Naive thymus-derived CD8-positive, alpha-beta T cell (primary cell): ENCODE measurements at places on chromosomes 12 and 14. TPM values are rescaled to one million over a fixed set of nuclear protein-coding genes. Genes with fewer than 3 reads are reported as not detected.

- H3K4me3 ChIP-seq = no peak overlapping the region
- H3K36me3 ChIP-seq = no peaks in the 10 kb centered on the region
- no peaks in the 10 kb centered on the region for H3K27me3 ChIP-seq
- DNase-seq = no peak
These were observed 58.1 kb downstream of the FSCB start for GRCh38 chr14:44448951-44449358.

- no peak for DNase-seq
- H3K27me3 ChIP-seq = peaks cover 21% of the 10 kb centered on the region
- H3K36me3 ChIP-seq = no peaks in the 10 kb centered on the region
- H3K27ac ChIP-seq = no peak overlapping the region
These were observed 240.2 kb upstream of the RMST start for GRCh38 chr12:97222391-97222790.

DNA sequence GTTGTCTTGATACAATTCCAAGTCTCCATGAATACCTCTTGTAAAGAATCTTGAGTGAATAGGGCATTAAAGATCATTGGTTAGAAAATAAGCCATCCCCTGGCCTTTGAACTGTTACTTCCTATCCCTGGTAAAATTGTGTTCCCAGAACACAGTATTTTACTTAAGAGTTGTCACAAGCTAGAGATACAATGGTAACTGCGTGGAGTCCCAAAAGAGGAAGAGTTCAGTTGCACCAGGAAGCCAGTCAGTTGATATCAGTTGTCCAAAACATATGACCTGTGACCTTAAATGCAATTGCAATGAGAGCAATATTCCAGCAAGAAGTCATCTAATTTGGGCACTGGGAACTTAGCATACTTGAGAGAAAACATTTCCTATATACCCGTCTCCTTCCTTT lies 117.3 kb downstream of the NEDD1 start:
- DNase-seq = no peak
- H3K4me1 ChIP-seq = no peaks in the 10 kb centered on the region
- H3K4me3 ChIP-seq = no peak overlapping the region

DNA sequence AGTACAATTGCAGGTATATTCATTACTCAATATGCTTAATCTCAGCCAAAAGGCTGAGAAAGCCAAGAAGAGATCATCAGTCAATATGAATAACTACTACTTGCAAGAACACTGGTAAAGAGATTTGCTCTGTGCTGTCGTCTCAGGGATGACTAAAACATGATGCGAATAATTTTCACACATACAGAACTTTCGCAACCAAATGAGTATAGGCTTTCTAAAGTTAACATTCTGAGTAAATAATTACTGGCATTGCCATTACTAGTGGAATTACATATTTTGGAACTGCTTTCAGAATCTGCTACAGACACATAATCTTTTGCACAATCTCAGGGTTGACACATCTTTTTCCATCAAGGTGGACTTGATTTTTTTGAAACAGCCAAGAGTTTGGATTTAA lies 24.7 kb downstream of the NCKAP1L start:
- no peak overlapping the region for H3K27ac ChIP-seq
- H3K36me3 ChIP-seq = peaks cover 99% of the 10 kb centered on the region
- peaks cover 6% of the 10 kb centered on the region for H3K4me1 ChIP-seq
- no peak for DNase-seq
- H3K27me3 ChIP-seq = no peaks in the 10 kb centered on the region

GRCh38 chr14:103058164-103059055 lies 1.1 kb upstream of the CDC42BPB start:
- no peaks in the 10 kb centered on the region for H3K36me3 ChIP-seq
- peak overlapping the region; percentile 39 for H3K4me3 ChIP-seq
- DNase-seq = no peak
- no peak overlapping the region for H3K27ac ChIP-seq

GRCh38 chr12:126160912-126161311 lies 1095.7 kb downstream of the AACS start:
- H3K4me3 ChIP-seq = no peak overlapping the region
- H3K27me3 ChIP-seq = no peaks in the 10 kb centered on the region
- H3K36me3 ChIP-seq = no peaks in the 10 kb centered on the region
- H3K4me1 ChIP-seq = no peaks in the 10 kb centered on the region

- H3K4me1 ChIP-seq = no peaks in the 10 kb centered on the region
- H3K36me3 ChIP-seq = no peaks in the 10 kb centered on the region
- no peak overlapping the region for H3K27ac ChIP-seq
- no peak for DNase-seq
- no peak overlapping the region for H3K4me3 ChIP-seq
These were observed 307.9 kb upstream of the SYT1 start for GRCh38 chr12:78556651-78557050.

DNA sequence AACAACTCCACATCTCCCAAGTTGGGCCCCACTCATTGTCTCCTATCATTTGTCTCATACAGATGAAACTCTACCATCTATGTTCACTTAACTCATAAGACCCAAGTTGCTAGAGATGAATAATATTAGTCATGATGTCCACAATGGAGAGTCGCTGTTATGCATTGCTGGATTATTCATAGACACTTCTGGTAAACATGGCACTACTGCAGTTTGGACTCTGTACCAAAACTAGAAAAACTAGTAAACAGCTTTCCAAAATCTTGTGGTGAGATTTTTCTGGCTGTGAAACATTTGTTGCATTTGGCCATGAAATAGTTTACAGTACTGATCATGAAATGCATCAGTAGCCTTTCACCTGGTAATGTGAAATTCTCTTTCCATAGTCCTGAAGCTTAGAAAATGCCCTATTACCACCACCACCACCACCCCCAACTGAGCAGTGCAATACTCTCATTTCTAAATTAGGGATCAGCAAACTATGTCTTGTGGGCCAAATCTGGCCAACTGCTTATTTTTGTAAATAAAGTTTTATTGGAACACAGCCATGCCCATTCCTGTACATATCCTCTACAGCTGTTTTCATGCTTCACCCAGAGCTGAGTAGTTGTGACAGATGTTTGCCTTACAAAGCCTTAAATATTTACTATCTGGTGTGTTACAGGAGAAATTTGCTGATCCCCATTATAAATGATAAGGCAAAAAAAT lies 236.5 kb downstream of the DPF3 start:
- no peak for DNase-seq
- H3K4me1 ChIP-seq = no peaks in the 10 kb centered on the region
- H3K36me3 ChIP-seq = no peaks in the 10 kb centered on the region
- no peak overlapping the region for H3K27ac ChIP-seq
- no peak overlapping the region for H3K4me3 ChIP-seq
- peaks cover 2% of the 10 kb centered on the region for H3K27me3 ChIP-seq

DNA sequence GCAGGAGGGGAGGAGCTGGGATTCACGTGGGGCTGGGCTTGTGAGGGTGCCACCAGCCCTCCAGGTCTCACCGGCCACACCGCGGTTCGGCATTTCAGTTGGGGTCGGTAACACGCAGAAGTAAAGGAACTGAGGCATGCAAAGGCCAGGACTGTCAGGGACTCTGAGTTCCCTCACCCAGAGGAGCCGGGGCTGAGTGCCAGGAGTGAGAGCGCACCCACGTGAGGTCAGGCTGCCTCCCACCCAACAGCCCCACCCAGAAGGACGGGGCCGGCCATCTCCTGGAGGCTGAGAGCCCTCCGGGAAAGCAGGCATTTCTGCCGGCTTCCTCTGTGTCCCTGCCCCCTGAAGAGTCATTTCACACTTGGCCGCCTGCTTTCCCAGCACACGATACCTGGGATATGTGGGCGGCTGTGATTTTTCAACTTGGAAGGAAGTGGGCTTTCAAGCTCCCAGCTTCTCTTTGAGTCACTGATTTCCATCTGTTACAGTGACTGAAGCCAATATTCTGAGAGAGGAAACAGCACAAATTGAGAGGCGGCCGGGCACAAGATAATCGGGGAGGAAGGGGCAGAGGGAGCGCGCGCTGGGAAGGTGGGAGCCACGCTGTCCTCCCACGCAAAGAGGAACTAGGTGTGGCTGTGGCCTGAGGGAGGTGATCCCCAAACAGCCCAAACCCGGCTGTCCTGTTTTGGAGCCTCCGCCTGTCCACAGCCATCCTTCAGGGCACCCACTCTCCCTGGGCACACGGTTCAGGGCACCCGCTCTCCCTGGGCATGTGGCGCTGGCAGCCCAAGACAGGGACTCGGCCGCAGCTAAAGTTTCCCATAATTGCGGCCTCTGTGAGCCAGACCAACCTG lies 19.0 kb downstream of the GALNT9 start:
- H3K4me3 ChIP-seq = no peak overlapping the region
- no peaks in the 10 kb centered on the region for H3K4me1 ChIP-seq
- H3K27ac ChIP-seq = no peak overlapping the region
- H3K36me3 ChIP-seq = peaks cover 18% of the 10 kb centered on the region
- no peak for DNase-seq

- peak overlapping the region; percentile 93 for H3K4me3 ChIP-seq
- DNase-seq = no peak
- no peaks in the 10 kb centered on the region for H3K36me3 ChIP-seq
- H3K4me1 ChIP-seq = peaks cover 48% of the 10 kb centered on the region
These were observed 769 bp upstream of the ZNF740 start for GRCh38 chr12:53179687-53180219.

DNA sequence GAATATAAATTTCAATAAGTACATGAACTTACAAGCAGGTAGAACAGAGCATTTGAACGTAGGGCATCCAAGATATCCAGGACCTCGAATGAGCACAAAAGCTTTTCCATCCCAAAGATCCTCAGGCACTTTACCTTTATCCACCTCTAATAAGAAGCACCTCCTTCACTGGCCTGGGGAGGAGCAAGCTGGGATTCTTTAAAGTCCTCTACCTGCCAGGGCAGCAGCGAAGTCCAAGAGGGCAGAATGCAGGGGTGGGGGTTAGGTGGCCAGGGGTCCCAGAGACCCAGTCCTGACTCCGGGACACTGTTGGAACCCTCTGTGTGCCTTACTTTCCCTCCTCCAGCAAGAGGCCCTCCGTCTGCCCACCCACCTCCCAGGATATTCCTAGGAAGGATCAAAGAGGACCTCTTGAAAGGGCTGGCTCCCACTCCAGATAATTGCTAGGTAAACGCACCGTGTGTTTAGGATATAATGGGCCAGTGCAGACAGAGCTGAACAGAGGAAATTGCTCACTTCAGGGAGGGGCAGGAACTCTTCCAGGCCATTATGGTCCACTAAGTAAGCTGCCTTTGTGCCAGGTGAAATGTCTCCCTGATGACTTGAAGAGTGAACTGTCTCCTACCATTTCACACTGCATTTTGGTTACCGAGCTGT lies 68.1 kb downstream of the TTC9 start:
- DNase-seq = no peak
- H3K27me3 ChIP-seq = no peaks in the 10 kb centered on the region
- no peaks in the 10 kb centered on the region for H3K36me3 ChIP-seq
- peaks cover 9% of the 10 kb centered on the region for H3K4me1 ChIP-seq
- no peak overlapping the region for H3K4me3 ChIP-seq

GRCh38 chr14:69620211-69620611 lies 8.8 kb downstream of the SUSD6 start:
- H3K4me1 ChIP-seq = peaks cover 53% of the 10 kb centered on the region
- no peaks in the 10 kb centered on the region for H3K27me3 ChIP-seq
- peak overlapping the region; percentile 49 for H3K4me3 ChIP-seq
- H3K27ac ChIP-seq = peak overlapping the region; percentile 98
- no peak for DNase-seq
- H3K36me3 ChIP-seq = no peaks in the 10 kb centered on the region

- H3K27me3 ChIP-seq = no peaks in the 10 kb centered on the region
- H3K36me3 ChIP-seq = peaks cover 2% of the 10 kb centered on the region
- DNase-seq = no peak
- H3K4me3 ChIP-seq = no peak overlapping the region
- peak overlapping the region; percentile 92 for H3K27ac ChIP-seq
These were observed 82.7 kb downstream of the PPP2R5C start for GRCh38 chr14:101844219-101844618.

DNA sequence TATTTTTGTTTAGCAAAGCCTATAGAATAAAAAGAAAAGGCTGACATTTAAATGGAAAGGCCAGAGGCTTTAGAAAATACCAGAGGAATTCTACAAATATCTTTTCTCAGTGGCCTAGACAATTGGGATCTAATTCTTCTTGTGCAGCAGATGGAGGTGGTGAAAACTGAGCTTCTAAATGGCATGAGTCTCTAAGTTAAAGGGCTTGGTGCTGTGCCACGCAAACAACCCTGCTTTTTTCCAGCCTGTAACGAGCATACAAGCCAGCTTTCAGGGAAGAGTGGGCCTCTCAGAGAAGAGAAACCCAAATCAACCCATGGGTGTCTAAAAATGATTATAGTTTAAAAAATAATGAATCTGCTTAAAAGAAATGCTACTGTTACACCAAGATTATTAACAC lies 237.9 kb upstream of the NAV3 start:
- H3K27ac ChIP-seq = no peak overlapping the region
- H3K4me1 ChIP-seq = no peaks in the 10 kb centered on the region
- no peak for DNase-seq
- H3K36me3 ChIP-seq = no peaks in the 10 kb centered on the region
- no peaks in the 10 kb centered on the region for H3K27me3 ChIP-seq
- no peak overlapping the region for H3K4me3 ChIP-seq

- no peak for DNase-seq
- no peaks in the 10 kb centered on the region for H3K27me3 ChIP-seq
- H3K4me1 ChIP-seq = no peaks in the 10 kb centered on the region
- no peaks in the 10 kb centered on the region for H3K36me3 ChIP-seq
- H3K4me3 ChIP-seq = no peak overlapping the region
These were observed 107.6 kb upstream of the SYT1 start for GRCh38 chr12:78756936-78757335.

DNA sequence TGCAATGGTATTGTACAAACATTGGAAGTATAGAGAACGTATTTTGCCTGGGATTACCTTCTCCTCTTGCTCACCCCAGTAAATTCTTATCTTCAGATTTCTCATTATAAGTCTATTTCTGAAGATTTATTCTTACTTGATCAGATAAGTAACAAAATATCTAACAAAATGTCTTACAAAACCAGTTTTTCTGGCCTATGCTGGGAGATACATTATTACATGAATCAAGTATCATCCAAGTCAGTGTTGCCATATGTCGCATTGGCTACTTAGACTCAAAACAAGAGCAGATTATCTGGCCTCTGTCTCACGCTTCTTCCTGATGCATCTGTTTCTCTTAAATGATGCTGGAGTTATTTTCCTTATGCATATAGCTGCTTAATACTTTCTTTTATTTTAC lies 408.5 kb downstream of the CCER1 start:
- H3K4me3 ChIP-seq = no peak overlapping the region
- no peaks in the 10 kb centered on the region for H3K4me1 ChIP-seq
- no peaks in the 10 kb centered on the region for H3K27me3 ChIP-seq
- no peaks in the 10 kb centered on the region for H3K36me3 ChIP-seq

- peaks cover 4% of the 10 kb centered on the region for H3K27me3 ChIP-seq
- no peak overlapping the region for H3K4me3 ChIP-seq
- H3K27ac ChIP-seq = no peak overlapping the region
These were observed 101.7 kb downstream of the CACNA1C start for GRCh38 chr12:2154521-2154920.

- peaks cover 4% of the 10 kb centered on the region for H3K4me1 ChIP-seq
- no peak for DNase-seq
- no peak overlapping the region for H3K27ac ChIP-seq
These were observed 6.0 kb upstream of the DACT1 start for GRCh38 chr14:58631732-58632131.

Gene ZDHHC22
- not detected for total RNA-seq

Gene SRGAP1
- total RNA-seq = not detected

Gene BCL2L2
- 3.8 TPM for total RNA-seq

Gene RTL1
- not detected for total RNA-seq

Gene OAS1
- 3.2 TPM for total RNA-seq
